ENCODE measurements at places on chromosomes 1 and 21.

DNA sequence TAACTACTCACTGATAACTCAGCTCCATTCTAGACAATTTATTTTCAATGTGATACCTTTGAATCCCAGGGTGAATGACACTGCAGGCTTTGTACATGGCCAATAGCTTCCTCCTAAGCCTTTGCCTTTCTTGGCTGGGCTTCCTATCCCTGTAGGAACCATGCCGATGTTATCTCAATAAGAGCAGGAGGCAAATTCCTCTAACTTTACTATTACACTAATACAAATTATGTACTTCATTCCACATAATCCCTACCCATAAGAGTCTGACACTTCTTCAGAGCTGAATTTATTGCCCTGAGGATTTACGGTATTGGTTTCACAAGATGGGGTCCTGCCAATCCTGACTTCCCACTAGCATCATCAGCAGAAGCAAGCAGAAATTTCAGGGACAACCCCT is 14.0 kb downstream of the TGFBR3 start:
- no peak for DNase-seq

DNA sequence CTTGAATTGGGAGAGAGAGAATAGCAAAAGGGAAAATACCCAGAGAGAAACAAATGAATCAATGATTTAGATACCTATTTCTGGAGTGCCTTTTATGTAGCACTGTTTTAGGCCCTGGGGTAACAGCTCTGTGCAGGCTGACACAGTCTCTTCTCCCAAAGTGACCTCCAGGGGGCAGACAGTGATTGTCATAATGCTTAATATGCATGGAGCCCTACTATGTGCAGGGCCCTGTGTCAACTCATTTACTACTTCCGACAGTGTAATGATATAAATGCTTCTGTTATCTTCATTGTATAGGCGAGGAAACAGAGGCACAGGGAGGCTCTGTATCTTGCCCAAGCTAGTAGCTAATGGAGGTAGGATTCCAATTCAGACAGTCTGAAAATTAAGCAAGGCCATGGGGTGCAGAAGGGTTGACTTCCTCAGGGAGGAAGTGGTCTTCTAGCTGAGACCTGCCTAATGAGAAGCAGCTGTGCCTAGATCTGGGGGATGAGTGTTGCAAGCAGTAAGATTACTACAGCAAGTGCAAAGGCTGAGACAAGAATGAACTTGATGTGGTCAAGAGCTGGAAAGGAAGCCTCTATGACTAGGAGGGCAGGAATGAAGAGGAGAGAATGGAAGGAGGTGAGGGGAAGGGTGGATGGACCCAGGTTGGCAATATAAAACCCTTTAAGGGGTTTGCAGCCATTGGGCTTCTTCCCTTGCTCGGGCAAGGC is 16.2 kb upstream of the SERINC2 start:
- peak; percentile 92 for DNase-seq

DNA sequence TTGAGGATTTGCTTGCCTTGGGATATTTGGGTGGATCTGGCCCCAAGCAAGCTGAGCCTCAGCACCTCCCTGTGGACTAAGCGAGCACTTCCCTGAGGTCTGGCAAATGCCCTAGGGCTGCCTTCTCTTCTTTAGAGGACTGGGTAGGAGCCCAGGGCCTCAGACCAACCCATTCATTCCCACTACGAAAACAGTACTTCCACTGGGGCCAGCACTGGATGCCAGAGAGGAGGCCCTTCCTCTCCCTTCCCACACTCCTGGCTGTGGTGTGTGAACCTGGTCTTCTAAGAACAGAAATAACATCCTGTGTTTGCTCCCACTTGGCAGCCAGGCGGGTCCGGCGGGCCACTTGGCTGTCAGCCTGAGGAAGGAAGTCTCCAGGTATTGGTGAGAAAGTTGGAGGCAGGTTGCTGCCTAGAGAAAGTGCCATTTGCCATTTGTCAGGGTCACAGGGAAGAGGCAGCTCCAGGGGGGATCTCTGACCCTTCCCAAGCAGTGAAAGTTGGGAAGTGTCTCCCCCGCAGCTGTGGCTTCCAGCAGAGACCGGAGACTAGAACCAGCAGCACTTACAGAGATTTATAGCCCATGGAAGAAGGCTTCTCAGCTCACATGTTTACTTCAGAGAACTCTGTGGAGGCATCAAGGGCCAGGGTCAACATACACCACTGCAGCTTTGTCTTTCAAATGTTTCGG is 323.5 kb downstream of the SIPA1L2 start:
- DNase-seq = no peak

- no peak for DNase-seq
Observed at GRCh38 chr1:31609514-31610118, 7.9 kb upstream of the HCRTR1 start.

GRCh38 chr1:224615861-224616755 is at the start of gene CNIH3:
Gene CNIH3 (plus strand): TSS chr1:224616317. CDS start chr1:224617175, 858 bp downstream.
- DNase-seq = no peak

GRCh38 chr1:54623216-54624007 is at the start of gene FAM151A:
Gene FAM151A (minus strand): TSS chr1:54623525. CDS start chr1:54623395, 130 bp downstream.
- no peak for DNase-seq
